ENCODE measurements at places on chromosomes 7 and 10. TPM values are rescaled to one million over a fixed set of nuclear protein-coding genes. Genes with fewer than 3 reads are reported as not detected.

SCART1 gene
- 0.22 TPM for total RNA-seq

LARP4B gene
- total RNA-seq, result 23.2 TPM

TMEM213 gene
- not detected for total RNA-seq

CALML5 gene
- total RNA-seq, result not detected

Measured in lung microvascular endothelial cell (primary cell).